ENCODE measurements at places on chromosomes 7 and 10.

GRCh38 chr10:94320285-94320914 is 42.3 kb downstream of the NOC3L start:
- DNase-seq = peak; percentile 34

GRCh38 chr7:2717293-2718261 is 29.6 kb downstream of the AMZ1 start:
- DNase-seq = no peak

GRCh38 chr7:148058092-148058491 is 532.5 kb upstream of the C7orf33 start:
- no peak for DNase-seq

GRCh38 chr7:106493041-106493731 is 167.8 kb downstream of the CCDC71L start:
- DNase-seq = no peak

- DNase-seq = no peak
These were observed 8.3 kb upstream of the CALML5 start for GRCh38 chr10:5507649-5508131.

Data from fibroblast of gingiva (primary cell).